ENCODE measurements at places on chromosomes 4 and X.

DNA sequence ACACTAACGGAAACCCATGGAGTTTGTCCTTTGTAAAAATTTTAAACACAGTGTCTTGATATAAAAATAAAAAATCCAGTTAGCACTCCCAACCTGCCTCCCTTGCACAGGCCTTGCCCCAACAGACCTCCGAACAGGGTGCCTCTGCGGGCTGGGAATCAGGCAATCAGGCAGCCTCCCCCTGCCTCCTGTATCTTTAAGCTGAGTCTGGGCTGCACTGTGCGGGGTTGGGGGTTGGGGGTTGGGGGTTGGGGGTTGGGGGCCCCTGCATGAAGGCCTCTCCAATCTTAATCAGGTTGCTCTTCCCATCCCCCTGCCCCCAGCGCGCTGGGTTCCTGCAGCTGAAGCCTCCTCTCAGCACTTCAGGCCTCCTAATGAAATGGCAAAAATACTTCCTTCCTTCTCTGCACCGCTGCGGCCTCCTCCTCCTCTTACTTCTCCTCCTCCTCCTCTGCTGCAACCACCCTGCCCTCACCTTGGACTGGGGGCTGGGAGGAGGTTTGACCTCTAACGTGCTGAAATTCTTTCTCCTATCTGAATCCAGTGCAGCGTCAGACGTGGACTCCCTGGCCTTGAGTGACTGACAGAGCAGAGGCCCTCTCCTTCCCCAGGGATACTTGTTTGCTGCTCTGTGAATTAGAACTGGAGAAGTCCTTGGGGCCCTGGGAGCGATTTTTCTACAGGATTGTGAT, 26.6 kb downstream of the NLGN3 start:
- no peak for DNase-seq

GRCh38 chr4:152087335-152087734, 326.5 kb upstream of the GATB start:
- DNase-seq = no peak

DNA sequence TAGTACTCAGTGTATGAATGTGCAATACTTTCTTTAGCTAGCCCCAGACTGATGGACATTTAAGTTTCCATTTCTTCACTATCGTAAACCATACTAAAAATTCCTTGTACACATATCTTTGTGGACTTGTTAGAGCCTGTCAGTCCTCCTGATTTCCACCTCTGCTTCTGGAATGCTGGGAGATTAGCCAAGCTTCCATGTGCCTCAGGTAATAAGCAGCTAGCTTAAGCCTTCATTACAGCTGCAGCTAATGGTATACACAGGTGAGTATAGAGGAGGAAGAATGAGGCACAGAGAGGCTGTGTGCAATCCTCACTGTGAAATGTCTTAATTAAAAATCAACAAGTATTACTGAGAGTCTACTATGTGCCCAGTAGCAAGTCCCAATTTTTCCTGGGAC, 9.8 kb downstream of the SMIM9 start:
- no peak for DNase-seq

DNA sequence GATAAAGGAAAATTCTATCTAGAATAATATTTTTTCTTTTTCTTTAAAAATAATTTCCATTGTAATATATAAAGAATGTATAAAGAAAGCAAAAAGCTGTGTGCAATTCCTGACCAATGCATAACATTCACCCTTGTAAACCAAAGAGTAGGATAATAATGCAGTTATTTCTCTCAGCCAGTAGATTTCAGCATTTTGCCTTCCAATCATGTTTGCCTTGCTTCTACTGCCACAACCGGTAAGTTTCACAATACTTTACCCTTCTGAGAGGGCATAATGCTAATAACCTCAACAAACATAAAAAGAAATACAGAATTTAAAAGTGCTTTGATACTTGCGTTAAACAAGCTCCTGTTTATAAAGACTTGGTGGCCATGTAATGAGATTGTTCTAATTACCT, 59.9 kb downstream of the CHIC2 start:
- no peak for DNase-seq
